Activated CD8-positive, alpha-beta T cell treated with anti-CD3 and anti-CD28 coated beads, Interleukin-2, amount 10 ng/mL, durations not matched to agents 7 days and 5 days (primary cell): ENCODE measurements at places on chromosomes 1 and 21. TPM values are rescaled to one million over a fixed set of nuclear protein-coding genes. Genes with fewer than 3 reads are reported as not detected.

DNA sequence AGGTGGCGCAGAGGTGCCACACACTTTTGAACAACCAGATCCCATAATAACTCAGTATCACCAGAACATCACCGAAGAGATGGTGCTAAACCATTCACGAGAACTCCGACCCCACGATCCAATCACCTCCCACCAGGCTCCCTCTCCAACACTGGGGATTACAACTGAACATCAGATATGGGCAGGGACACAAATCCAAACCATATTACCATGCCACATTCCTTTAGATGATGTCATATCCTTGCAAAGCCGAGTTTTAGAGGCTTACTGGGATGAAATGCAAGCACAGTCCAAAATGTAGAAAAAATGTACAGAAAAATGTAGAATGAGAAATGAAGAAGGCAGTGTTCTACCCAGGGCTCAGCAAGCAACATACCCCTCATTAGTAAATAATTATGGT lies 64.7 kb downstream of the SGIP1 start:
- no peak for DNase-seq

Gene LCE1B
- not detected for total RNA-seq

DNA sequence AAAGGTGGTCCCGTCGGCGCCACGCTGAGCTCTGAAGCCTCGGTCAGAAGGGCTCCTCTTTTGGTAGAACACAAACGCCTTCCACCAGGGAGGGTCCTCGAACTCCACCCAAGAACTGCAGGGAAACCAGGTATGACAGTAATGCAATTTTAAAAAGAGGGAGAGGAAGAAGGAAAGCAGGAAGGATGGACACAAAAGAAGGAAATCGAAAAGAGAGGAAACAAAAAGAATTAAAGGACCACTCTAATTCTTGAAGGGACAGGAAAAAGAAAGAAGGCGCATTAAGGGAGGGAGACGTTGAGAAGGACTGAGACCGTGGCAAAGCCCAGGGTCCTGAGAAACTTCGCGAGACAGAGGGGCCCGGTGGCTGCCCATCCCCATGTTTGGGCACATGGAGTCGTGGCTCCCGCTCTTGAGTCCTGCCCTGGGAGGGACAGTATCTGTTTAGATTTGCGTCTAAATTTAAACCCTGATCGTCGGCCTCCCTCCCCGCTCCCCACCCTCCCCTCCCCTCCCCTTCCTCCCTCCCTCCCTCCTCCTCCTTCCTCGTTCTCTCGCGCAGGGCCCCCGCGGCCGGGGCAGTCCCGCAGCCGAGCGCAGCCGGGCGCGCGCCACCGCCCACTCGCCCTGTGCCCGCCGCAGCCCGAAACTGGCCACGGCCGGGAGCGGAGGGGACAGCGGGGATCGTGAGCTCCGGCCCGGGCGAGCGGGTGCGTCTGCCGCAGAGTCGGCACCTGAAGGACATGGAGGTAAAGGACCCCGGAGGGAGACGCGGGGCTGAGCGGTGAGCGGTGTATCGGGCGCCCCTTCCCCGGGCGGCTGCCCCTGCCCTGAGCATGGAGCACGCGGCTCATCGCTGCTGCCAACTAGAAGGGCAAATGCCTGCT lies at the start of gene RCSD1:
RCSD1 (plus strand) TSS at position 552 of the 887 bp plus-strand sequence; CDS start at position 744, 192 bp downstream.
- DNase-seq, result peak; percentile 68

Gene CYP4Z1
- not detected for total RNA-seq

Gene TSPAN2
- 0.84 TPM for total RNA-seq

Gene B3GALNT2
- total RNA-seq, result 12.9 TPM

- DNase-seq, result no peak
These were observed 233.2 kb upstream of the NR5A2 start for GRCh38 chr1:199794105-199794863.

DNA sequence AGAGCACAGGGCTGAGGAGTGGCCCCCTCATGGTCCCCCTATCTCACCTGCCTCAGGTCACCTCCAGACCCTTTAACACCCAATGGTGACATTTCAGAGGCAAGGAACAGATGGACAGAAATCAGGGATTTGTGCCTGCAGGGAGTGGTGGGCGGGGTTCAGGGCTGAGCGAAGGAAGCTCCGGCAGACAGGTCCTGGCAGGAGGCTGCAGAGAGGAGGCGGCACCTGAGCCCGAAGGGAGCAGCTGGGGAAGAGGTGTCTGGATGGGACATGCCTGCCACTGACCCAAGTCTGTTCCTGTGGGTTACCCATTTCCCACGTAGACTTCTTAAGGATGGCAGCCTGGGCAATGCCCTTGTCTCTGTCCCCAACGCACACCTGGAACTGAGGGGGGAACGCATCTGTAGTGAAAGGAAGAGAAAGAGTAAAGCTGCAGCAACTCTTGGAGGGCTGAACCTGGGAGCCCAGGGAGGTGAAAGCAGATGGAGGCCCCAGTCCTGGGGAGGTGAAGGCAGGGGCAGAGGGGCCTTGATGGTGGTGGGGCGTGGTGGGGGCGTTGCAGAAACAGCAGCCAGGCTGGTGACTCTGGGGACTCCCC lies 61.6 kb upstream of the ADARB1 start:
- DNase-seq, result no peak

Gene PLA2G4A
- total RNA-seq, result not detected

- DNase-seq, result no peak
These were observed 154.9 kb upstream of the CD34 start for GRCh38 chr1:208065862-208066261.

Gene AIRE
- not detected for total RNA-seq

Gene KCNK1
- 0.18 TPM for total RNA-seq

Gene LCK
- 464 TPM for total RNA-seq

Gene AKR7A2
- 50.6 TPM for total RNA-seq

DNA sequence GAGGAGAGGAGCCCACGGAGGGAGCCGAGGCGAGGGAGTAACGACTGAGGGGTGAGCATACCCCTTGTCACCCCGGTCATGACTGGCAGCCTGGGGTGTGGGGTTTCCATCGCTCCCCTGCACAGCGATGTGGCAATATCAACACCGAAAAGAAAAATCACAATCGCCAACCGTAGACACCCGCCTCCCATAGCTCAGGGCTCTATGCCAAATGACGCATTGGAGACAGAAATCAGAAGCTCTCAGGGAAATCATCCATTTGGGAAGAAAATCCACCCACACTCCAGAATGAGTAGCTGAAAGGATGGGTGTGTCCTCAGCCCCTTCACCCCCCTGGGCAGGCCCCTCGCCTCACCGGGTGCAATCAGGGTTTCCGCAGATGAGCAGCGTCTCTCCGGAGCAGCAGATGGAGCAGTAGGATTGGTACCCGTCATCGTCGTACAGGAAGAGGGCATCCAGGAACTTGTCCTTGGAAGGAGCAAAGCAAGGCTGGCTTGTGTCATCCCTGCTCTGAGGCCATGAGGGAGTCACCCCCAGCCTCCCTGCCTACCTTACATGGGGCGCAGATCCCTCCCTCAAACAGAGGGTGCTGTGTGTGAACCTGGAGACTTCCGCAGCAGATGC lies 2.5 kb downstream of the DNMT3L start:
- DNase-seq, result no peak

- peak; percentile 35 for DNase-seq
These were observed 31.1 kb downstream of the ALG14 start for GRCh38 chr1:95041491-95042165.

Gene PTPN22
- total RNA-seq, result 78.9 TPM

GRCh38 chr1:207298636-207299398 lies 22.7 kb upstream of the CD55 start:
- no peak for DNase-seq

Gene CRYAA
- not detected for total RNA-seq

GRCh38 chr1:201565024-201565730 lies 26.2 kb downstream of the NAV1 start:
- DNase-seq, result no peak

Gene CNN3
- total RNA-seq, result 7.2 TPM

GRCh38 chr1:212124690-212125582 lies 89.4 kb downstream of the DTL start:
- peak; percentile 39 for DNase-seq

Gene RGSL1
- total RNA-seq, result not detected

- DNase-seq, result no peak
These were observed 36.0 kb downstream of the RRP1 start for GRCh38 chr21:43825242-43825935.

Gene RYR2
- not detected for total RNA-seq

DNA sequence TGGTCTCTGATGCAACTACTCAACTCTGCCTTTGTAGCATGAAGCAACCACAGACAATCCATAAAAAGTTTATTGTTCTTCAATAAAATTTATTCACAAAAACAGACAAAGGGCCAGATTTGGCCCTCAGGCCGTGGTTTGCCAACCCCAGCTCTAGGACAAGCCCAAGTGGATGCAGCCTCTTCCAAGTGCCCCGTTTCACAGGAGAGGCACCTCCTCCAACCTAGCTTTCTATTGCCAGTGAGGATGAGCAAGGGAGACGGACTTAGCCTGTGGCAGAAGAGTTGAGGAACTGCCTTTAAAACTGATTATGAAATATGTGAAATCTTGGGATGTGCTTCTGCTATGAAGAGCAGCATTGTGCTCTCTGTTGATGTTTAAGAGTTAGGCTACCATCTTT lies 105.4 kb downstream of the PSMG1 start:
- DNase-seq, result no peak

DNA sequence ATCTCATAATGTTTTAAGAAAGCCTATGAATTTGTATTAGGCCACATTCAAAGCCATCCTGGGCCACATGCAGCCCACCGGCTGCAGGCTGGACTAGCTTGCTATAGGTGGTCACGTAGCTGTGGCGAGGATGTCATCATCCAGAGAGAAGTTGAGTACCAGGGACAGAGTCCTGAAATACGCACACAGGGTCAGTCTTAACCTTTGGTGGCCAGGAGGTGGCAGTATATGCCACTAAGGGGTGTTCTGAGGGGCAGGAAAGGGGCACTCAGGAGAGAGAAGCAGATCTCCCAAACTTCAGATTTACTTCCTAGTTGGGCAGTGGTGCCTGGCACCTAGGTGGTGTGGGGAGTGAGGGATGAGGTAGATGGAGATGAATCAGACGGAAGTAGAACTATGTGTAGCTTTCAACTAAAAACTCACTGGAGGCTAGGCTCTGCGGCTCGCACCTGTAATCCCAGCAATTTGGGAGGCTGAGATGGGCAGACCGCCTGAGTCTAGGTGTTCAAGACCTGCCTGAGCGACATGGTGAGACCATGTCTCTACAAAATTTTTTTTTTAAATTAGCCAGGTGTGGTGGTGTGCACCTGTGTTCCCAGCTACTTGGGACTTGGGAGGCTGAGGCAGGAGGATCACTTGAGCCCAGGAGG lies 16.3 kb upstream of the CDK18 start:
- DNase-seq, result peak; percentile 68

DNA sequence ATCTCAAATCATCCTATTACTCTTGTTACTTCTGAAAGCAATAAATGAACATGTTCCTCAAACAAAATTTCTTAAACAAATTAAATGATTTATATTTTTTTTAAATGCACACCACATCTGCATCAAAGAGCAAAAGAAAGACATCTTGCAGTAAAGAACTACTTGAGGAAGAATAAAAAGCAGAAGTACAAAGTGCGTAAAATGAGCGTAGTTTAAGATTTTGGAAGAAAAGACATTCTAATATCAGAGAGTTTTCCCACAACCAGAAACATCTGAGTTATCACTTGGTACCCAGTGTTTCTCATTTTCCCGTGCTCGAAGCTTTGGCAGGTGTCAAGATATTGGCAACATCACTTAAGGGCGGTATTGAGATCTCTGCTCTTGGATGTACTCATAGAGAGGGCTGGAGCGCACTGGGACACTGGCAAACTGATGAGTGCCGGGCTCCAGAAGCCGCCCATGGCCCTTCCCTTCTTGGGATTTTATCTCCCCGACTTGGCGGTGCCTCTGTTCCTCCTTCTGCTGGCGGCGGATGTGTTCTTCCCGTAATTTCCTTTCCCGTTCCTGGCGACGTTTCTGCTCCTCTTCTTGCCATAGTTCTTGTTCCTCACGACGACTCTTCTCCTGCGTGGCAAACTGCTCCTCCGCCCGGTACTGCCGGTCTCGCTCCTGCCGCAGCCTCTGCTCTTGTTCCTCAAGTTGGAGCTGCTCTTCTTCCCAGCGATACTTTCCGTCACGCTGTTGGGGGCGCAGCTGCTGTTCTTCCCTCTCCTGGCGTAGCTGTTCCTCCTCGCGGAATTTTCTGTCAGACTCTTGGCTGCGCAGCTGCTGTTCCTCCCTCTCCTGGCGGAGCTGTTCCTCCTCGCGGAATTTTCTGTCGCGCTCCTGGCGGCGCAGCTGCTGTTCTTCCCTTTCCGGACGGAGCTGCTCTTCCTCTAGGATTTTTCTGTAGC lies 7.9 kb downstream of the TCHH start:
- no peak for DNase-seq

Gene C1orf87
- not detected for total RNA-seq

GRCh38 chr1:110069404-110070281 lies 829 bp downstream of the ALX3 start:
- DNase-seq, result no peak

GRCh38 chr1:101235696-101236515 lies 913 bp upstream of the S1PR1 start:
- DNase-seq, result peak; percentile 69

Gene RHD
- total RNA-seq, result 0.10 TPM

GRCh38 chr1:68938051-68938666 lies 441.3 kb upstream of the DEPDC1 start:
- DNase-seq, result no peak

DNA sequence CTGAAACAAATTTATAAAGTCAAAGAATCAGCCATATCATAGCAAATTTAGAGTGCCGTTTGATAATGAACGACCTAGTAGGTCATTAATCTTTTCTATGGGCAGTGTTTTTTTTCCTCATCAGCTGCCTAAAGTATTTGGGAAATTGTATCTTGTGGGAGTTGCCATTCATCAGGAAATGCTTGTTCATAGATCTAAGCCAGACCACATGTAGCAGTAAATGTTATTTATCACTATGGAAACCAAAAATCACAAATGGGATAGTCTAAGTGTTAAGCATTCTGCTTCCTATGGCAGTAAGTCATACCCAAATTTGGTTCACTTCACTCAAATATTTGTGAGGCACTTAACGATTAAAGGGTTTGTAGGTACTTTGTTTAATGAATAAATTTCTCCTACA lies 52.9 kb downstream of the LRRC8D start:
- DNase-seq, result no peak

- no peak for DNase-seq
These were observed 608.8 kb upstream of the CHRM3 start for GRCh38 chr1:238777551-238777950.

GRCh38 chr1:21685946-21686678 lies 17.0 kb upstream of the RAP1GAP start:
- no peak for DNase-seq

DNA sequence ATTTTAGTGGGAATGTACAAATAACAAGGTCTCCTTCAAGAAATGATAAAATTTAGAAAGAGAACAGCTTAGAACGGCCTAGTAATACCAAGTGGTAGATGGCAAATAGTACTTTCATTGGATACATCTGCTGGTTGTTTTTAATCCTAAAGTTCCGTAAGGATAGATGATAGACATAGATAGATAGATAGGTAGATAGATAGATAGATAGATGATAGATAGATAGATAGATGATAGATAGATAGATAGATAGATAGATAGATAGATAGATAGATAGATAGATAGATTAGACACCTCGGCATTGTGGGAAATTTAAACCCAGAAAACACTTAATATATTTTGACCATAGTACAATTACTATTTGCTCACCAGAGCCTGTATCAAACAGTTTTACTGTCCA lies 288.5 kb downstream of the TPR start:
- DNase-seq, result no peak

Gene GPA33
- total RNA-seq, result 0.24 TPM
